Caki2 (cell line): ENCODE measurements at places on chromosomes 4 and X.

DNA sequence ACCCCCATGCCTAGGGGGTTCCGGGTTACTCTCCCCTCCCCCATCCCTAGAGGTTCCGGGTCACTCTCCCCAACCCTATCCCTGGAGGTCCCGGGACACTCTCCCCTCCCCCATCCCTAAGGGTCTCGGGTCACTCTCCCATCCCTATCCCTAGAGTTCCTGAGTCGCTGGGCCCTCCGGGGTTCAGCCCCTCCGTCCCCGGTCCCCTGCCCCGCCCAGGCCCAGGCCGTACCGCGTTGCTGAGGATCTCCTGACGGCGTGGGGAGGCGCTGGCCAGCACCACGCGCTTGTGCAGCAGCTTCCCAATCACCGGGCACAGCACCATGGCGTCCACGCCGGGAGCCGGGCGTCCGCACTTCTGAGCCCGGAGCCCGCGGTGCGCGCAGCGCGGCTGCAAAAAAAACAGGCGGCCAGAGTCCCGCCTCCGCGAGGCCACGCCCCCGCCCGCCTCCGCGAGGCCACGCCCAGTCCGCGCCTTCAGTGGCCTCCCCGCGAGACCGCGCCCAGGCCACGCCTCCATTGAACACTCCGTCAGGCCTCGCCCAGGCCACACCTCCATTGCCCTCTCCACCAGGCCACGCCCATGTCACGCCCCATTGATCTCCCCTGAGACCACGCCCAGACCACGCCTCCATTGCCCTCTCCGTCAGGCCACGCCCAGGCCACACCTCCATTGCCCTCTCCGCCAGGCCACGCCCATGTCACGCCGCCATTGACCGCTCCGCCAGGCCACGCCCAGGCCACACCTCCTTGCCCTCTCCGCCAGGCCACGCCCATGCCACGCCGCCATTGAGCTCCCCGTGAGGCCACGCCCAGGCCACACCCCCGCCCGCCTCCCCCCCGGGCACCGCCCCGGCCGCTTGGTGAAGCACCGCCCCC, at the start of gene ASMTL:
Gene ASMTL (minus strand): TSS at position 394 of the 879 bp plus-strand sequence. CDS start 69 bp downstream, at position 325.
- DNase-seq, result peak; percentile 99

- DNase-seq, result no peak
Observed at GRCh38 chr4:6901669-6902317, 7.8 kb upstream of the TBC1D14 start.

- DNase-seq, result no peak
Observed at GRCh38 chr4:13537832-13538177, 6.5 kb downstream of the NKX3-2 start.

- no peak for DNase-seq
Observed at GRCh38 chrX:30248854-30249253, 1.9 kb downstream of the MAGEB1 start.

DNA sequence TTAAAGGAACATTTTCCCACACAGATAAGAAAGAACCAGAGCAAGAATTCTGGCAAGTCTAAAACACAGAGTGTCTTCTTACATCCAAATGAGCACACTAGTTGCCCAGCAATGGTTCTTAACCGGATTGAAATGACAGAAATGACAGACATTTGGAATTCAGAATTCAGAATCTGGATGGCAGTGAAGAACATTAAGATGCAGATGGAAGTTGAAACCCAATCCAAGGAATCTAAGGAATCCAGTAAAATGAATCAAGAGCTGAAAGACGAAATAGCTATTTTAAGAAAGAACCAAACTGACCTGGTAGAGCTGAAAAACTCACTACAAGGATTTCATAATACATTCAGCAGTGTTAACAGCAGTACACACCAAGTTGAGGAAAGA, 21.5 kb downstream of the ANAPC10 start:
- DNase-seq, result no peak

DNA sequence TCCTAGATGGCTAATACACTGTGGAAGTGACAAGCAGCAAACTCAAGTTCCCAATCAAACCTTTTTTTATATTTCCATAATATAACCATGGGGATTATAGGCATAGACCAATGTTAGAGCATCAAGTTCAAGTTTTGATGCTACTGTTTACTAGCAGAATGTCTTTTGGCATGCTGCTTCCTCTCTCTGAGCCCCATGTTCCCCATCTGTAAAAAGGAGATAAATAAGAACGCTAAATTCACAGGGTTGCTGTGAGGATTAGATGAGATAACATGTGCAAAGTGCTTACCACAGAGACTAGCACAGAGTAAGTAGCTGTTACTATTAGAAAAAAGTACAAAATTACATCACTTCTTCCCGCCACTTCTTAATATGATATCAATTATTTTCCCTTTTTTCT, 18.0 kb downstream of the MBNL3 start:
- no peak for DNase-seq

DNA sequence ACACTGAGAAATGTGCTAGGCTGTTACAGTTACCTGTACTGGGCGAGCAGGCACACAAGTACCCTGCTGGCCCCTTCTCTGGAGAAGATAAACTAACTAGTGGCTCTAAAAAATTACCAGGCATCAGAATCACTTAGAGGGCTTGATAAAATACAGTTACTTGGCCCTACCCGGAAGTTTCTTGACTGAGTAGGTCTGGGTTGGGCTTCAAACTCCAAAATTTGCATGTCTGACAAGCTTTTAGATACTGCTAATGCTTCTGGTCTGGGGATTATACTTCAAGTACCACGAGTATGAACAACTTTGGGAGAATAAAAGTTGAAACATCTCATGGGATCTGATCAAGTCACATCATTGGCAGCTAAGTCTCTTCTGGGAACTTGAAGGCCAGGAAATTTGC, 30.8 kb downstream of the CEP135 start:
- no peak for DNase-seq

GRCh38 chr4:186685767-186686183, 37.9 kb downstream of the FAT1 start:
- peak; percentile 90 for DNase-seq

DNA sequence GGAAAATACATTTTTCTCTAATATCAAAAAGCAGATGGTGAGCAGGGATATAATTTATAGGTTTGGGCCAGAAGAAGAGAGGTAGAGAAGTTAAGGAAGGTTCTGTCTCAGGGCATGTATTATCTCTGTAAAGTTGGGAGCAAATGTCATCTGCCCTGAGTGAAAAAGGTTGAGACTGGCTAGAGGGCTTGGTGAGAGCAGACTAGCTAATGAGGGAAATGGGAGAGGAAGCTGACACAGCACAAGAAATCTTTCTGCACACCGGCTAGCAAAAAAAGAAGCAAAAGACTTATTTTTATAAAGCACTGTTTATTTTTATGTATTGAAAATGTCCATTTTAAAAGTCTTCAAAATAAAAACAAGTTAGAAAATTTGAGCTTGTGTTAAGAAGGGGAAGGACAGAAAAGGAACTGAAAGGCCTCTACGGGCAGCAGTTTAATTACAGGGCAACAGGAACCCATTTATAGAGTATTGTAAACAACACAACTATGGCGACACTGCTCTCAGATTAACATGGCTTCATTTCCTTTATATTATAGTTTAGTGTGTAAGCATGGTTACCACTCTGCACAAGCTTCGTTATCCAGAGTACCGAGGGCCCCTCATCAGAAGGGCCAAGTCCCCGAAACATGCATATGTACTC, 17.4 kb downstream of the CD40LG start:
- no peak for DNase-seq

GRCh38 chrX:106932492-106932923, 12.3 kb downstream of the CLDN2 start:
- peak; percentile 16 for DNase-seq

- peak; percentile 54 for DNase-seq
Observed at GRCh38 chr4:168562041-168562571, 65.3 kb downstream of the PALLD start.

DNA sequence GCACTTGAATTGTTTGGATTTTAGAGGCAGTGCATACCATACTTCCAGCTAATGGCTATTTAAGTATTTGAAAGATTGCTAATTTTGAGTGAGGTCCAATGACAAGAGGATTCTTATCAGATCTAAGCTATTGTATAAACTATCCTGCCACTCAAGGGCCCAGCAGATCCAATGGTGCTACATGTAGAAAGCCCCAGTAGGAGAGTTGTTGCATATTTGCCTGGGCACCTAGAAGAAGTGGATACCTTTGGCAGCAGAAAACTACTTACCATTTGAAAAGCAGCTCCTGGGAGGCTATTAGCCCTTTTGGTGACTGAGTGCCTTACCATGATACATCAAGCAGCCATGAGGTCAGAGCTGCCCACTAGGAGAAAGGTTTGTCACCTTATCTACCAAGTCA, 447.3 kb downstream of the C4orf33 start:
- DNase-seq, result no peak

DNA sequence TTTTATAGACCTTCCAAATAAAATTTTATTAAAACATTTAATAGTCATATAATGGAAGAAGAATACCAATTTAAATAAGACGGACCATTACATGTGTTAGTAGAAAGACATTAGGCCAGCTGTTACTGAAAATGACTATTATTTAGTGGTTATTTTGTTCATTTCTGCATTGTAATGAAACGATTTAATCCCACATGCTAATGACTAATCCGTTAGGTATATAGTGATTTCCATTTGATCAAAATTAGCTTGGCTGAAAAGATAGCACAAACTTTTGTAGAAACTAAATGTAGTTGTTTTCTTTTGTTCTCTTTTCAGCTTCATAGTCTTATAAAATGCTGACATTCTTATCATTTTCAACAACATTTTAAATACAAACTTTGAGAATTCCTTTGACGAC, 556.1 kb upstream of the TENM3 start:
- DNase-seq, result no peak

DNA sequence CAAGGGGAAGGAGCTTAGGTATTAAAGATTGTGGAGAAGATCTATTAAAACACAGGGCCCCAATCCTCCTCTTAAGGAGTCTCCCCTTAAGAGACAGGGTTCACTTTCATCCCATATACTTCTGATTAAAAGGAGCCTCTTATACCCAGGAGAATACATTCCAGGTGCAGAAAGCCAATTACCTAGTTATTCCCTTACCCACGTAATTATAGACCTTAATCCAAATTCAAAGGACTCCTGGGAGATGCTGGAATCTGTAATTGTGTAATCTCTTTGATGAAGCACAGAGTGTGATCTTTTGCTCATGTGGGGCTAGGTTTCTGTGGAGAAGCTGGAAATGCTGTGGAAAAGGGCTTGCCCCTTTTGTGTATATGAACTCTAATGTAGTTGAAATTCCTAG, 1.4 kb upstream of the SEC24B start:
- no peak for DNase-seq

- no peak for DNase-seq
Observed at GRCh38 chr4:38802561-38803355, 1.8 kb downstream of the TLR1 start.

GRCh38 chr4:188975271-188975670, 836.0 kb downstream of the TRIML1 start:
- no peak for DNase-seq

DNA sequence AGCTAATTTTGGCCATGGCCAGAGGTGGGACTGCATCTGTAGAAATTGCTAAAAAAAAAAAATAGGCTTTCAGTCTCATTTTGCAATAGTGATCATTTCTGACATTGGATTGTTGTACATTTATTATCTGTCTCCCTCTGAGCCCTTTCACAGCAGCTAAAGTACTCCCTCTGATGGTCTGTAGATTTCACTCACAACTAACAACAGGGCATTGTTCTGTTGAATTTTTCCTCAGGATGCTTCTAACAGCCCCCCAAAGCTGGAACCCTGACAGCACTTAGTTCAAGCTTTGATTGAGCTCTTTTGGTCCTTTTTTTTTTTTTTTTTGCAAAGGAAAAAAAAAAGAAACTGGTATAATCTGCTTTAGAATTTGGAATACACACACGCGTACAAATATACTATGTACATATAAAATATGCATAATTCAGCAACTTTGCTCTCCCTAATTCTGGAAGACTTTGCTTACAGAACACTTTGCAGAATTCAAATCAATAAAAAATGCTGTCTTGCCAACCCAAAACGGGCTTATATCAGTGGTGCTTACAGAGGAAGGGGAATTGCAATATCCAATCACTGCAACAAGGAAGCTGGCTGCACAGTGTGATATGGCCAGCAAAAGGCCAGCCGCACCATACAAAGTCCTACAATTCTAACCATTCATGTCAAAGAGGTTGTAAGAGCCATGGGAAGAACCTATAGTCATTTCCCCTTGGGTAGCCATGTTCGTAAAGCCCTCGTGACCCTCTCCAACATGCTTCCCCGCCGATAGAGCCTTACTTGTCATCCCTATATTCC, 406.4 kb downstream of the SMARCA1 start:
- no peak for DNase-seq

DNA sequence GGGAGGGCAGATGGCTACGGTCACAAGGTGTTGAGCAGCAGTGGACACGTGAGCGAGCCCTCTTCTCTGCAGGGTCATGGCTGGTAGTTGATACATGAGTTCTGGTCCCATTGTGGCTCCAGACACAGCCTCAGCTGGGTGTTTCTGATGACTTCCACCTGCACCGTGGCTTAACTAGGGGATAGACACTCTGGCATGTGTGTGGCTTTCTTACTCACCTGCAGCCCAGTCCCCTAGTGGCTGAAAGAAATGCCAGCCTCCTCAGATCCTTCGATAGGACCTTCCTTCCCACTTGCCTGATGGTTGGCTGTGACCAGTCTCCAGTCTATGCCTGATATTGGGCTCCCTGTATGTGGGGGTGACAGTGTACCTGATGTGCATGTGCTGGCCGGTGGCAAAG, 5.0 kb downstream of the GPR78 start:
- no peak for DNase-seq

DNA sequence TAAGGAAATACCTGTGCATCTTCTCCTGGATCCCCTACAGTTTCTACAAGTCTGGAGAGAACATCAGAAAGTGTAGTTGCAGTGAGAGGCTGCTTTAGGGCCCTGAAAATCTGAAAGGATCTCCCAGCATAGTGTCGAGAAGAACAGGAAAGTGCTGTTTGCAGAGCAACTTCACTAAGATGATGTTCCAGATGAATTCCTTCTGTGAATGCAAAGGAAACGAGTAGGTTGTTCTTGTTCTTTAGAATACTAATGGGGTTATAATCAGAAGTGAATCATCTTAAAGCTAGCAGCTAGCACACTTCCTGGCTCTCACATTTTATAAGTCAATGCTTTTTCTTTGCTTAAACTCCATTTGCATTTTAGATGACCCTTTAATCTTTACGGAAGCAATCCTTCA, 53.7 kb downstream of the ZAR1 start:
- DNase-seq, result no peak

- no peak for DNase-seq
Observed at GRCh38 chr4:61783050-61783449, 582.9 kb downstream of the ADGRL3 start.

- no peak for DNase-seq
Observed at GRCh38 chrX:1451251-1451660, 1.5 kb downstream of the ASMTL start.

GRCh38 chr4:47668810-47669408, 169.0 kb downstream of the CORIN start:
- DNase-seq, result peak; percentile 25

DNA sequence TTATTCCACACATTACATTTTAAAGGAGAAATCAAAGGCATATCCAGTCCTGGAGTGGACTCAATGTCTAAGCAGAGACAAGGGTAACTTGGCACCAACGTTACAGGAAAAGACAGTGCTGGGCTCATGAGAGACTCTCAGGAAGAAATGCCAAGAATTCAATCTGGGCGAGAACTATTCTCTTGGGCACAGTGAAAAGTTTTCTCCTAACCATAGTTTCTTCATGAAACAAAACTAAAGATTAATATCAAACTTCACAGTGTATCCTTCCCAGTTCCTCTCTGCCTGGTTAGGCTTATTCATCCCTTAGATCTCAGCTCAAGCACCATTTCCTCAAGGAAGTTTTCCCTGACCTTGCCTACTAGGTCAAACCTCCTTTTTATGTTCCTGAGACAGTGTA, 109.4 kb upstream of the TLL1 start:
- DNase-seq, result no peak

- DNase-seq, result no peak
Observed at GRCh38 chr4:92362028-92362427, 58.3 kb downstream of the GRID2 start.

GRCh38 chr4:169164669-169165415, 105.9 kb downstream of the SH3RF1 start:
- DNase-seq, result peak; percentile 46
